ENCODE measurements at places on chromosomes 4 and X.

- DNase-seq, result no peak
Observed at GRCh38 chrX:40078489-40079227, 19.1 kb downstream of the BCOR start.

- no peak for DNase-seq
Observed at GRCh38 chr4:48642421-48643374, 137.4 kb downstream of the FRYL start.

- peak; percentile 47 for DNase-seq
Observed at GRCh38 chrX:129781680-129782495, 2.1 kb downstream of the SASH3 start.

GRCh38 chr4:114423582-114423981, 175.0 kb upstream of the UGT8 start:
- no peak for DNase-seq

GRCh38 chr4:189940178-189941004, at the start of gene FRG1:
TSS of gene FRG1 (plus strand) at chr4:189940872. CDS start at chr4:189941010, 138 bp downstream.
- peak; percentile 97 for DNase-seq

DNA sequence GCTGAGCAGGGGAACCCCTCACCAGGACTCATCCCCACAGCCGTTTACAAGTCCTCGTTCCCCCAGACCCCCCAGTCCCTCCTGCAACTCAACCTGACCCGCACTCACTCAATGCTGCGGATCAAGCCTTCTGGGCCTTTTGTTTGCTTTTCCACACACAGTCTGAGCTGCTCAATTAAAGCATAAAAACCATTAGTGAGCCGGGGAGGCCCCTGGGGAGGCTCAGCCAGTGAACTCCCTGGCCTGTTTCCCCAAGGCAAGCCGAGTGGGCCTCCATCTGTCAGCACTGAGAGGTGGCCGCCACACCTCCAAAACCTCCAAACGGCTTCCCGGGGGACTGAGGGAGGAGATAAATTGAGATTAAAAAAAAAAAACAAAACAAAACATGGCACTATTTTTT, 158.5 kb downstream of the SHOX start:
- no peak for DNase-seq

DNA sequence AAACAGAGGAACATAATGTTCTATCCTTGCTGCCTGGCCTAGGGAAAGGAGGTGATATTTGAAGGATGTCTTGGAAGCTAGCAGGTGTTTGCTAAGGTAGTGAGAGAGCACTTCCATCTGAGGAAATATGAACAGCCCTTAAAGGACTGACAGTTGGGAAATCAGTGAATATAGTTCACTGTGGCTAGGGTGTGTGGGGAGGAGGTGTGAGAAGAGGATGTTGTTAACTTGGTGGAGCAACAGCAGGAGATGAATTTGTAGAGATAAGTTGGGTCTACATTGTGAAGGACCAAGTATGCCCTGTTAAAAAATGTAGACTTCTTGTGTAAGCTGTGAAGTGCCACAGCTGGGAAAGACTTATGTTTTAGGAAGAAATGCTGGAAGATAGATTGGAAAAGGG, 25.5 kb downstream of the TBC1D19 start:
- DNase-seq, result no peak

- no peak for DNase-seq
Observed at GRCh38 chr4:161189286-161190134, 974.3 kb downstream of the FSTL5 start.

- DNase-seq, result no peak
Observed at GRCh38 chrX:118968031-118968430, 6.4 kb upstream of the LONRF3 start.

GRCh38 chr4:1400191-1400805, 5.9 kb downstream of the NKX1-1 start:
- DNase-seq, result no peak

DNA sequence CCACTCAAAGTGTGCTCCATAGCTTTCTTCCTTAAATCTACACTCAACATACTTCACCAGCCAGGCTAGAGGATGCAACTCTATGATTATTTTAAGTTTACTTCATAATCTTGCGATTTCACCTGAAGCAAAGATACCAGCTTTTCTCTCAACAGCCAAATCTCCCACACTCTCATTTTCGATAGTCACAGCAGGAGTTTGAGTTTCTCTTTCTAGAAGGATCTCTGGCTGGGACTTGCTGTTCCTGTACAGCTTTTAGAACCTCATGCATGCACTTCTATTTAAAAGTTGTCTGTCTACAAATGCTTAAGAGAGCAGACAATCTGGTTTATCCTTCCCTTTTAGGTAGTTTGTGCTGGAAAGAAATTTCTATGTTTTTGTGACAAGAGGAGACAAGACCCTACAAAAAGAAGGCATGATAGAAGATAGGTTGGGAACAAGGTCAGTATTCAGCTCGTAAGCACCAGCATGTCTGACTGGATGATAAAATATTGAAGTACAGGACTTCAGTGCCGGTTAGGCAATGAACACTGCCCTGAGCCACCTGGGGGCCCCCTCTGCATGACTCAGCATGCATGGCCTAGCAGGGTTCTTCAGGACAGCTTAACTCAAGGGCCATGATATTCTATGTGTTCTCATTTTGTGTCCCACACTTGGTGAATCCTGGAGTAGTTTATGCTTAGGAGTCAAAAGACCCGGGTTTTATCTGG, 65.6 kb downstream of the ATXN3L start:
- DNase-seq, result no peak

DNA sequence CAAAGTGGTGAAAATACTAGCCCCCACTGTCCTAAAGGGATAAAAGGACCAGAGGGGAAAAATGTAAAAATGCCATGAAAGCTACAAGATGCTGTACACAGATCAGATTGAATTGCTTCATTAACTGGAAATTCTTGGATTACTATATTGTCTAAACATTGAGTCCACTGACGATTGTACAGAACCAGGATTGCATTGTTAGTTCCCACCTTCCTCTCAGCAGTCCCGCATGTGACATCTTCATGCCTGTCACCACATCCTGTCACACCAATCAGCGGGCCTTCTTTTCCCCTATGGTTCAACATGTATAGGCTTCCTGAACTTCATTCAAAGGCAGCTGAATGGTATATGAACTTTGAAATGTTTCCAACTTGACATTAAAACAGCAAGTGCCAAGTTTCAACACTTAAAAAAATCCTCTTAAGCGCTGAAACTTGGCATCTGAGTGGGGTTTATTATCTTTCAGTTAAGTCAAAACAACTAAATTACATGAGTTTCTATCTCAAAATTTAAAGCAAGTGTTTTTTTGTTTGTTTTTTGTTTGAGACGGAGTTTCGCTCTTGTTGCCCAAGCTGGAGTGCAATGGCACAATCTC, 24.6 kb downstream of the ZRSR2 start:
- DNase-seq, result no peak

DNA sequence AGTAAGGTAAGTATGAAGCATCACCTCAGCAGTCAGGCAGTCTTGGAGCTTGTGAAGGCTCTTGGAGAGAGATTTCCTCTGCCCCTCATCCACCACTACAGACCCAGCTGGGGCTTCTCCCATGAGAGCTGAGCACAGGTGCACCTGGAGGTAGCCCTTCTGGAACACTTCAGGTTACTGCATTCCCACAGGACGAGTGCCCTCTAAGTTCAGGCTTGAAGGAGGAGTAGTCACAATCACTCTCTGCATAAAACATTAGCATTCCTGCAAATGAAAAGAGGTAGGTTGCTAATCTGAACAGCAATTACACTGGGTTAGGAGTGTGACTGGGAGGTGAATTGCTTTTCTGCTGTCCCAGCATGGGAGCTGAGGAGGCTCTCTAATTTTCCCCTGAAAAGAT, 308.8 kb downstream of the TEX13C start:
- DNase-seq, result no peak

- no peak for DNase-seq
Observed at GRCh38 chr4:23135792-23136645, 443.3 kb downstream of the GBA3 start.

- DNase-seq, result no peak
Observed at GRCh38 chrX:46044486-46044885, 500.7 kb downstream of the ZNF674 start.

DNA sequence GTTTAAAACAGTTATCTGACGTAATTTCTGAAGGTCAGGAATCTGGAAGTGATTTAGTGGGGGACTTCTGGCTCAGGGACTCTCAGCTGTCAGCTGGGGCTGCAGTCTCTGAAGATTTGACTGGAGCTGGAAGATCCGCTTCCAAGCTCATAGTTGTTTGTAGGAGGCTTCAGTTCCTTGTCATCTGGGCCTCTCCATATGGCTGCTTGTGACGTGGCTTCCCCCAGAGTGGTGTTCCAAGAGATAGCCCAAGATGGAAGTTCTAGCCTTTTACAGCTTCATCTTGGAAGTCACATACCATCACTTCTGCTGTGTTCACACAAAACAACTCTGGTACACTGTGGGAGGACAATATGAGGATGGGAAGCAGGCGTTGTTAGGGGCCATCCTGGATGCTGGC, 2.1 kb downstream of the MPC1L start:
- no peak for DNase-seq

DNA sequence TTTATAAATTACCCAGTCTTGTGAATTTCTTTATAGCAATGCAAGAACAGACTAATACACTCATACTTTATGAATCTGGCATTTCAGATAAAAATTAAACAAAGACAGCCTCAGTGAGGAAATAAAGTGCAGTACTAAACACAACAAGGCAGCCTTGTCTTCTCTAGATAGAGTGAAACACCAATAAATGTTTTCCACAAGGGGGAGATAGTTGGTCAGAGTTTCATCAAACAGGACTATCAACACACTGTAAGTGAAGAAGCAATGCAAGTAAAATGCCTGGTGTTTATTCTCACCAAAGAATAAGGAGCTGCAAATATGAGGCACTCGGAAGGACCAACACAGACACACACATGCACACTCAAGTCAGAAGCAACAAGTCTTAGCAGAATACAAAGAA, 62.8 kb downstream of the FAM9B start:
- no peak for DNase-seq

- DNase-seq, result no peak
Observed at GRCh38 chrX:47174846-47175587, 18.6 kb upstream of the UBA1 start.

GRCh38 chr4:26074712-26075430, 160.9 kb downstream of the SMIM20 start:
- DNase-seq, result peak; percentile 77

DNA sequence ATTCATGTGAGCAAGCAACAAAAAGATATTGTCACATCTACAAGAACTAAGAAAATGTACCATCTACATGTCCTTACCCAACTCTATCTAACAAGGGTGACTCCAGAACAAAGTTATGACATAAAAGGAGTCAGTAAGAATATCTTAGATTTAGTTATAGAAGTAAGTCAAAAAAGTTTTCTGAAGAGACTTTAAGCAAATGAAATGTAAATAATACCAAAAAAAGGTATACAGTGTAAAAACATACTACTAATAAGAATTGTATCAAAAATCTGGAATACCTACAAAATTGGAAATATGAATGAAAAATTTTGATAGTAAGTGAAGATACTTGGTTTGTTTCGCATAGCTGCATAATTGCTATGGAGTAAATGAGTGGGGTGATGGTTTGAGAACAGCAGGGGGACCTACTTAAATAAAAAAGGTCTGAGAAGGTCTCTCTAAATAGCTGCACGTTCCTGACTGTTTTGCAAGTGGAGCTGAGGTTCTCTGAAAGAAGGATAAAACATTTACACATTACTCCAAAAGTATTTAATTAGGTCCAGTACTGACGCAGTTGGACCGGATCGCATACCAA, 51.0 kb upstream of the ENPP6 start:
- DNase-seq, result no peak

DNA sequence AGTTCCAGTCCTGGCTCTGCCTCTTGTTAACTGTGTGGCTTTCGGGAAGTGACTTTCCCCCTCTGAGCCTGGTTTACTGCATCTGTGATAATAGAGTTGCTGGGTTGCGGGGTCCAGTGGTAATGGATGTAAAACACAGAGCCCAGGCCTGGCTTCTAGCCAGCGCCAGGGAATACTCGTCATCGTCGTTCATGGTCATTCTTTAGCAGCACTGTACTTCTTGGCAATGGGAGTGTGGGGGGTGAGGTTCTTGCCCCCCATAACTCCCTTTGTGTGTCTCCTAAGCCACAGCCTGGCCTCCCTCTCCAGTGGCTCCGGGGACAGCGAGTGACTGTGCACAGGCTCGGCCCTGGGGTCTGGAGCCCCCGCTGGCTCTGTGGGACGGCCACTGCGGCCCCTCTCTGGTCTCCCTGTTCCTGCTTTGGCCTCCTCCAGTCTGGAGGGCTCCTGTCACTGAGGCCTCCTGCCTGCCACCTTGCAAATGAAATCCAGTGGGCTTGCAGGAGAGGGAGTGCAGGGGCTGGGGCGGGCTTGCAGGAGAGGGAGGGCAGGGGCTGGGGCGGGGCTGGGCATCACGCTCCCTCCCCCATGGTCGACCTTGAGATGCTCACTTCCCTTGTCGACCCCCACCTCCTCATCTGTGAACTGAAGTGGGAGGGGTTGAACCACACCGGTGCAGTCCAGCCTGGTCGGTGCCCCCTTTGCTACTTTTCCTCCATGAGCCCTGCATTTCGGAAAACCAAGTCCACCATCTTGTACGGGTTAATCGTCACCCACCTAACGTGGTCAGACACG, 13.2 kb downstream of the PSAPL1 start:
- no peak for DNase-seq

DNA sequence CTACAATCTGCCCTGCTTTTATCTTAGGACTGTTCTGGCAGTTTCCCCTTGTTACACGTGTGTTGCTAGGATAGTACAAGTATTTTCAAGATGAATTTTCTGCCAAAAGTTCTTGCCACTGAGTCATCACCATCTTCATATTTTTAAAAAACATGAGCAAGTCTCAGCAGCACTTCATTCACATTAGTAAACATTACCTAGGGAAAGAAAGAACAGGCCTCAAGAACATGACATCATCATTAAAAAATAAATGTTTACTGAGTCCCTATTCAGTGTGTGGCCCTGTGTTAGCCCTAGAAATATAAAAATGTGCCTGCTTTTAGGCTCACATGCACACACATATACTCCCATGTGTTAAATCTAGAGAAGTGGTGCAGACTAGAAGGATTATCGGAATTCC, 18.7 kb upstream of the GPC3 start:
- no peak for DNase-seq

DNA sequence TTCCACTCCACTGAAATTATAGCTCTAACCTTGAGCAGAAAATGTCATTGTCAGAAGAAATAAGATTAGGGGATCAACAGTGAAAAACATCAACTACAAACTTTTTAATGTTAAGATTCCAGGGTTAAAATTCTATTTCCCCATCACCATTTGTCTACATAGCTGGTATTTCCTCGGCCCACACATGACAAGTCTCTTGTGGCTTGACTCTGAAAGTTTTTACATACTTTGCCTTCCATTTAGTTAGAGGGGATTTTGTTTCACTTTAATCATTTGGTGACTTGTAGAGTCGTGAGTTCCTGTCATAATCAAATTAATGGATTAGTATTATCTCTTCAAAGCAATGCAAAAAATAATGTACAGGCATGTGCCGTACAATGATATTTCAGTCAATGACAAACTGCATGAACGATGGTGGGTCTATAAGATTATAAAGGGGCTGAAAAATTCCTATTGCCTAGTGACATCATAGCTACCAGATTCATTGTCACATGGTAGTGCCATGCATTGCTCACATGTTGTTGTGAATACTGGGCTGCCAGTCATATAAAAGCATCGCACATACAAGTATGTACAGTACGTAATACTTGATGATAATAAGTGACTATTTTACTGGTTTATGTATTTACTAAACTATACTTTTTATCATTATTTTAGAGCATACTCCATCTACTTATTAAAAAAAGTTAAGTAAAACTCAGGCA, 72.0 kb downstream of the ING2 start:
- no peak for DNase-seq

Data from stimulated activated CD4-positive, alpha-beta T cell treated with anti-CD3 and anti-CD28 coated beads, Interleukin-2, amount 100 ng/mL, for 24 hours (primary cell).